Right ventricle myocardium superior (tissue), 1 donor: ENCODE measurements at places on chromosomes 4 and X.

DNA sequence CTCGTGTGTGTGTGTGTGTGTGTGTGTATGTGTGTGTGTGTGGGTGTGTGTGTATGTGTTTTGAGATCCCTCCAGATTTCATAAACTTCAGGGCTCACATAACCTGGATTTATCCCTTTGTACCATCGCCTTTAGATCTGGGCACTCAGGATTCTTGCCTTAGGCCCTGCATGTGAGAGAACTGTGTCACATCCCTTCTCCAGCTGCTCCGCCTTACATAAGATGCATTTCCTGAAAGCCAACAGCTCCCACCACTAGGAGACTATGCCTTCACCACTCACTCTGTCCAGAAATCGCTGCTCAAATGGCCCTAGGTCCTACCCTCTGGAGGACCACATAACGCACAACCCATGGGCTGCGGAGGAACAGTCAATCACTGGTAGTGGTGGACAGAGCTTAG is 348.8 kb downstream of the CCSER1 start:
- DNase-seq = no peak

DNA sequence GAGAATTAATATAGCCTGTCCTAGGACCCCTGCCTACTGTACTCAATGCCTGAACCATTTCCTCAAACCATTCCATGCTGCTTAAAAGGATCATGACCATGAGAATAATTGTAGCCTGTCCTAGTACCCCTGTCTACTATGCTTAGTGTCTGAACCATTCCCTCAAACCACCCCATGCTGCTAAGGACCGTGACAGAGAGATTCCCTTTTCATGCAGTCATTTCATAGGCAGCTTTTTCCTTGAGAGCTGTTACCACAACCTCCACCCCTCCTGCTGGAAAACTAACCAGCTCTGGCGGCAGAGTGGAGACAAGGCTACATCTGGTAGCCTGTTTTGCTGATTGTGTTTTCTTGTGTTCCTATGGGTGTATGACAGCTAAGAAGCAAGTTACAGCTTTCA is 174.9 kb upstream of the SMARCAD1 start:
- DNase-seq = no peak

DNA sequence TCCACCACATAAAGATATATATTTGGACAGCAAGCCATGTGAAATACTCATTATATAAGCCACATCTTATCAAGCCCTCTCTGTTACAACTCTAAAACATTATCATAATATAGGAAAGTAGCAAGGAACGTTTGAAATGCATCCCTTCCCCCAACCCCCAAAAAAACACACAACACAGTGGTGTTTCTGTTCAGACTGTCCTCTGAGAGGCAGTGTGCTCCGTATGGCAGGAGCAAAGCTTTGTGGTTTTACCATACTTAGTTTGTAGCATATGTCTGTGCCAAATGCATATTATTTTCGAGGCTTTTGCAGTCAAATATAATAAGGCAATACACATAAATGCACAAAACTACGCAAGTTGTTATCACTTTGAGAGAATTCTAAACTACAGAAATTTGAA is 194.2 kb downstream of the RAPGEF2 start:
- DNase-seq = no peak

DNA sequence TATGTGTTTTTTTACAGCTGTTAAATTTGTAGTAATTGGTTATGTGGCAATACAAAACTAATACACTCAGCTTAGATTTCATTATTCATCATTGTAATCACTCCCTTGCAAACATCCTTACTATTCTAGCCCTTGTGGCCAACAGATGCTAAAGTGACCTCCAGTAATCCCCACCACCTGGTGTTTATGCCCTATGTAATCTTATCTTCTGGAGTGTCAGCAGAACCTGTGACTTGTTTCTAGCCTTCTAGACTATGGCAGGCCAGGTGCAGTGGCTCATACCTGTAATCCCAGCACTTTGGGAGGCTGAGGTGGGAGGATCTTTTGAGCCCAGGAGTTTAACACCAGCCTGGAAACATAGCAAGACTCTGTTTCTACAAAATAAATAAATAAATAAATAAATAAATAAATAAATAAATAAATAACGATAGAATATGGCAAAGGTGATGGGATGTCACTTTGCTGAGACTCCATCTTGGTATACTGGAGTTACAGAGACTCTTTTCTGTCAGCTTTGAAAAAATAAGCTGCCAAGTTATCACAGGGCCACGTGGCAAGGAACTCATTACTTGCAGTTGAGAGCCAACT is 12.3 kb upstream of the TSR2 start:
- DNase-seq = no peak

GRCh38 chr4:6476893-6477292 is 4.5 kb upstream of the PPP2R2C start:
- DNase-seq = no peak
